ENCODE measurements at places on chromosomes 11 and 22.

- no peaks in the 10 kb centered on the region for H3K36me3 ChIP-seq
- no peak for DNase-seq
- no peak overlapping the region for H3K27ac ChIP-seq
- H3K4me1 ChIP-seq: no peaks in the 10 kb centered on the region
- H3K27me3 ChIP-seq: no peaks in the 10 kb centered on the region
- no peak overlapping the region for H3K4me3 ChIP-seq
These were observed 28.3 kb downstream of the OSBPL5 start for GRCh38 chr11:3136546-3137455.

DNA sequence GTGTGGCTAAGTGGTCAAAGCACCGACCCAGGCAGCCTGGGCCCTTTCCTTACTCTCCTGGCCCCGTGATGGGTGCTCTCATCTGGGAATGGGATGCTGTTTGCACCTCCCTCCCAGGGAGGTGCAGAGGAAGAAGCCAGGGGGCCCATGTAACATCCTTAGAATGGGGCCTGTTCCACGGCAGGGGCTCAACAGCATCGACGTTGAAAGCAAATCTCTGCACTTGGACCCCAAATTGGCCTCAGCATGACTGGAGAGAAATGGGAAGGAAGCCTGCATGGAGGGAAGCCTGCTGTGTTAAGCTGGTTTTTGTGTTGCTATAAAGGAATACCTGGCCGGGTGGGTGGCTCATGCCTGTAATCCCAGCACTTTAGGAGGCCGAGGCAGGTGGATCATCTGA is 1288.4 kb downstream of the TBC1D22A start:
- DNase-seq: no peak
- no peaks in the 10 kb centered on the region for H3K4me1 ChIP-seq
- no peak overlapping the region for H3K27ac ChIP-seq

- DNase-seq: no peak
- no peak overlapping the region for H3K4me3 ChIP-seq
- no peaks in the 10 kb centered on the region for H3K4me1 ChIP-seq
- no peak overlapping the region for H3K27ac ChIP-seq
- H3K36me3 ChIP-seq: no peaks in the 10 kb centered on the region
These were observed 73.5 kb downstream of the TIMP3 start for GRCh38 chr22:32874976-32875375.

DNA sequence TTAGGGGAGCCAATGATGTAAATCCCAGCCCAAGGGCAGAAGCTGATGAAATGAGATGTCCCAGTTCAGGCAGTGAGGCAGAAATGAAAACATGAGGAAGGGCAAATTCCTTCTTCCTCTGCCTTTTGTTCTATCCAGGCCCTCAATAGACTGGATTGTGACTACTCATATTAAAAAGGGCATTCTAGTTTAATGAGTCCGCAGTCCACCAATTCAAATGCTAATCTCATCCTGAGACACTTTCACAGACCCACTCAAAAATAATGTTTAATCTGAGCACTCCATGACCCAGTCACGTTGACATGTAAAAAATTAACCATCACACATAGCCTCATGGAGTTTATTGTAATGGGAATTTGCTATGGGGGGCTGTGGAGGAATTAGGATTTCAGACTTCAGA is 717.9 kb downstream of the OPCML start:
- H3K4me3 ChIP-seq: no peak overlapping the region
- DNase-seq: no peak
- no peak overlapping the region for H3K27ac ChIP-seq
- no peaks in the 10 kb centered on the region for H3K27me3 ChIP-seq
- H3K36me3 ChIP-seq: no peaks in the 10 kb centered on the region

DNA sequence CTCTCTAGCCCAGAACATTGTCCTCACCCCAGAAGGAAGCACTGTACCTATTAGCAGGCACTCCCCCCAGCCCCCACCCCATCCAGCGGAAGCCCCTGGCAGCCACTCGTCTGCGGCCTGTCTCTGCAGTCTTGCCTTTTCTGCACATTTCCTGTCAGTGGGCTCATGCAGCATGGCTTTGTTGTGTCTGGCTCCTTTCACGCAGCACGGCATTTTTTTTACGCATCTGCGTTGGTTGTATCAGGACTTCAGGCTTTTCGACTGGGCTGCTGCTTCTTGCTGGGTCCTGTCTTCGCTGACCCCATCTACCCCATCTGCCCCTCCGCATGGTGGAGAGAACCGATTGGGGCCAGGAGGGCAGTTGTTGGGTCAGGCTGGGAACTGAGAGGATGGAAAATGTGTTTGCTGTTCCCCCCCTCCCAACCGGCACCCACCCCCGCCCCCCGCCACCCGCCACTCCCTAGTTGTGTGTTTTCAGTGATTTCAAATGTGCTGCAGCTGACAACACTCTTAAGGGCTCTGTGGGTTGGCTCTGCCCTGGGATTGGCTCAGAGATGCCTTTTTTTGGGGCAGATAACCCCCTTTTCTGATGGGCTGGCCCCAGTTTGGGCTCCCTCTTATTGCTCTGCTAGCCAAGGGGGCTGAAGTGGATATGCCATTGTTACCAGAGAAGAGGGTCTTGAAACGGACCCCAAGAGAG is 110.0 kb downstream of the KIAA1671 start:
- H3K27me3 ChIP-seq: peaks cover 2% of the 10 kb centered on the region
- H3K36me3 ChIP-seq: no peaks in the 10 kb centered on the region
- H3K4me1 ChIP-seq: no peaks in the 10 kb centered on the region
- no peak overlapping the region for H3K27ac ChIP-seq

- no peak for DNase-seq
- H3K36me3 ChIP-seq: no peaks in the 10 kb centered on the region
- no peak overlapping the region for H3K27ac ChIP-seq
- H3K4me1 ChIP-seq: no peaks in the 10 kb centered on the region
- no peak overlapping the region for H3K4me3 ChIP-seq
These were observed 113.5 kb downstream of the SOX6 start for GRCh38 chr11:16242806-16243205.

- peaks cover 14% of the 10 kb centered on the region for H3K4me1 ChIP-seq
- peaks cover 25% of the 10 kb centered on the region for H3K36me3 ChIP-seq
- H3K27ac ChIP-seq: no peak overlapping the region
These were observed 44.7 kb upstream of the MN1 start for GRCh38 chr22:27846248-27846757.

- peaks cover 21% of the 10 kb centered on the region for H3K27me3 ChIP-seq
- DNase-seq: no peak
- no peak overlapping the region for H3K27ac ChIP-seq
- no peaks in the 10 kb centered on the region for H3K4me1 ChIP-seq
- H3K4me3 ChIP-seq: no peak overlapping the region
These were observed 97.8 kb downstream of the RPS6KA4 start for GRCh38 chr11:64456509-64457320.

GRCh38 chr11:134275534-134276395 is at the start of gene GLB1L3:
Gene GLB1L3 (plus strand): TSS chr11:134276379. CDS start chr11:134276741, 362 bp downstream.
- no peaks in the 10 kb centered on the region for H3K4me1 ChIP-seq
- H3K4me3 ChIP-seq: no peak within 1 kb of the TSS
- DNase-seq: peak; percentile 60
- H3K27ac ChIP-seq: no peak within 1 kb of the TSS
- no peaks in the 10 kb centered on the region for H3K36me3 ChIP-seq

DNA sequence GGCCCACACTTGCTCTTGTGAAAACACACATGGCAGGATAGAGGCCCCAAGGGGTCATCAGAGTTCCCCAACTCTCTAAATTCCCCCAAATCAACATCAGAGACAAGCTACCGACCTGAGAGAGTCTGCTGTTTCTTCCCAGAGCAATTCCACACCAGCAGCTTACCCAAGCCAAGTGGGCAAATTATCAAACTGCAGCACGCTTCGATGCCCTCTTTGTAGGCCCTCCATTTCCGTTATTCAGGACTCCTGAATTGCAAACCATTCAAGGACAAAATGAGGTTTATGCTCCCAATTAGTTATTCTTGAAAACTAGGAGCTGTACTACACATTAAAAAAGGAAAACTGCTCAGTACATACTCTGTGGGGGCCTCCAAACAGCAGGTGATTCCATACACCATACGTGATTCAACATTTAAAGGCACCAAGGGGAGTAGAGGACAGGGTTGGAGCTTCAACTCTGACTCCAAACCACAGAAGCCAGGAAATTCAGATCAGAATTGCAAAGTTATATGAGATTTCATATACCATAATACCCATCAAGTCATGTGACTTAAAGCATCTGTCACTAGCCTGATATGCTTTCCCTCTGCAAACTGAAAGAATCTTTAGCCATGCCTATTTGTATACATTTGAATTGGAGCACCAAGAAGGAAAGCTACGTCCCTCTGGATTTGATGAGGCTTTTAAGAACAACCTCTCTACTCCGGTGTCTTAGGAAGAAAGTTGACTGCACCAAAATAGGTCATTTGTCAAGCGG is 234.8 kb downstream of the CADM1 start:
- H3K27me3 ChIP-seq: peaks cover 3% of the 10 kb centered on the region
- no peak for DNase-seq
- no peaks in the 10 kb centered on the region for H3K36me3 ChIP-seq
- H3K27ac ChIP-seq: no peak overlapping the region
- no peak overlapping the region for H3K4me3 ChIP-seq

DNA sequence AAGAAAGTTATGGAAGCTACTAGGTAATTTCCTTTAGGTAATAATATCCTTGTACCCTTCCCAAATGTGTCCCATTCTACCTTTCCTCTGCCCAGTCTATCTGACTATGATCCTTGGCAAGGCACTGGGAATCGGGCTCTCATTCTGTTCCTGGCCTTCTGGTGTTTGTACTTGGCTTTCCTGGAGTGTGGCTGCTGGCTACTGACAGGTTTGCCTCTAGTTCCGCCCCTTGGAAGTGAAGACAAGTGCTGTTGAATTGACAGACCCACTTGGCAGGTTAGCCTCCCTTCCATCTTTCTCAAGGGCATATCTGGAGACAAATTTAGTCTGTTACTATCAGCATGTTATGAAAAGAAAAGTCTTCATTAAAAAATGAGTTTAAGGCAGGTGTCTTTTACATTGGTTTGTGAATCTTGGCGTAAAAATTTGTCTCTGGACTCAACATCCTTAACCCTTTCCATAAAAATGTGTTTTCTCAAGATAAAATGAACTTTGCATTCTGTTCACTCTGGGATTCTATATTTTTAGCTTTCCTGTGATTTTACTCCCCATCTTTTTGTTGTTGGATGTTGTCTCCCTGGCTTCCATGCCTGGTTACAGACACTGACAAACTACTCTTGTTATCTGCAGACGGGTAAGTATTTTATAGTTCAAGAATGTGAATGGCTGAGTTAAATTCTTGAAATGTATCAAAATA is 287.4 kb upstream of the PDGFD start:
- H3K4me1 ChIP-seq: no peaks in the 10 kb centered on the region
- no peak for DNase-seq
- H3K4me3 ChIP-seq: no peak overlapping the region
- H3K27me3 ChIP-seq: no peaks in the 10 kb centered on the region
- H3K36me3 ChIP-seq: no peaks in the 10 kb centered on the region

DNA sequence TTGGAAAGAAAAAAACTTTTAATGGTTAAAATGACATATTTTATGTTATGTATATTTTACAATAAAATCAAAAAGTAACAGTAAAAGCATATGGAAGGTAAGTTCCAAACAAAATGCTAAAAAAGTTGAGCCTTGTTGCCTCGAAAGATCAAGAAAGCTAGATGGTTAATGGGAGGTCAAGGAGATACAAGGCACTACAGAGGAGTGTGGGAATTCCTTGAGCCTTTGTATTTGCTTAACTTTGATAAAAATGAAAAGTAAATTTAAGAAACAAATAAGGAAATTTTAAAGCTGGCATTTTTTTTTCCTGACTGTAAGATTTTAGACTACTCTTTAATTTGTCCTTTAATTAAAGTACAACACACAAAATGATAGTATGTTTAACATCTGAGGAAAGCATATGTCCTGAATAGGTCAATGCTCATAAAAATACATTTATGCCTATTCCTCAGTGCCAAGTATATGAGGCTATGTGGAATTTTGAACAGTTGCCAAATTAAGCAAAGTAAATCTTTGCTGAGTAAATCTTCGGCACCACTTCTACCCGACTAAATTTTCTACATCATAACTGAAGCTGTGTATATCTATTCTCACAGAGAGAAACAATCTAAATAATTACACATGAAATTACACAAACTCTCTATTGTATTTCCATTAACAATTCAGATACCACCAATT is 108.8 kb downstream of the TTC28 start:
- no peak overlapping the region for H3K4me3 ChIP-seq
- no peaks in the 10 kb centered on the region for H3K27me3 ChIP-seq
- no peaks in the 10 kb centered on the region for H3K4me1 ChIP-seq
- DNase-seq: no peak
- no peak overlapping the region for H3K27ac ChIP-seq

GRCh38 chr11:132792341-132793140 is 739.8 kb downstream of the OPCML start:
- H3K4me1 ChIP-seq: no peaks in the 10 kb centered on the region
- no peak for DNase-seq
- no peaks in the 10 kb centered on the region for H3K27me3 ChIP-seq
- no peaks in the 10 kb centered on the region for H3K36me3 ChIP-seq
- no peak overlapping the region for H3K27ac ChIP-seq

- 0 out of 2 replicates have a peak, but pooled peaks cover 7% of the 10 kb centered on the region for H3K36me3 ChIP-seq
- DNase-seq: no peak
- no peak overlapping the region for H3K27ac ChIP-seq
- H3K27me3 ChIP-seq: no peaks in the 10 kb centered on the region
- no peak overlapping the region for H3K4me3 ChIP-seq
These were observed 8.5 kb downstream of the SWAP70 start for GRCh38 chr11:9672288-9672916.

DNA sequence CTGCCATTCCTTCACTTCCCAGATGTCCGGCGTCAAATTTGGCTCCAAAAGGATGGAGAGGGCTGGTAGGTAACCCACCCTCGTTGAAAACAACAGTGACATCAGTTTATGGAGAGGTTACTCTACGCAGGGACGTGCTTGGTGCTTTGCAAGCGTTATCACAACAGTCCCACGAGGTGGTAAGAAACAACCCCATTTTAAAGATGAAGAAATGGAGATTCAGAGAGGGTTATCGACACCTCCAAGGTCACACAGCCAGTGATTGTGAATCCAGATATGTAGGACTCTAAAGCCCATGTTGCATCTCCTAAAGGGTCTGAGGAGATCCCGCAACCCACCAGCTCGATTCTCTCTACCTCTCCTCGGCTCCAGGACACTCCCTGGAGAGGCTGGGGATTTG is 773 bp downstream of the MIAT start:
- peaks cover 10% of the 10 kb centered on the region for H3K4me1 ChIP-seq
- no peak overlapping the region for H3K27ac ChIP-seq
- peak overlapping the region; percentile 59 for H3K4me3 ChIP-seq

- DNase-seq: peak; percentile 66
- no peaks in the 10 kb centered on the region for H3K4me1 ChIP-seq
- peaks cover 64% of the 10 kb centered on the region for H3K27me3 ChIP-seq
- no peak overlapping the region for H3K27ac ChIP-seq
- H3K36me3 ChIP-seq: no peaks in the 10 kb centered on the region
These were observed 29.9 kb upstream of the OR10G7 start for GRCh38 chr11:124070915-124071622.

GRCh38 chr11:43790444-43790794 is 90.2 kb upstream of the ALKBH3 start:
- H3K27me3 ChIP-seq: no peaks in the 10 kb centered on the region
- H3K4me1 ChIP-seq: peaks cover 16% of the 10 kb centered on the region
- no peaks in the 10 kb centered on the region for H3K36me3 ChIP-seq
- H3K27ac ChIP-seq: peak overlapping the region; percentile 93
